GM13976 (cell line): ENCODE measurements at places on chromosomes 1 and 21.
A peak's percentile ranks its signal among the peaks of the same experiment; 100 is the strongest.

- no peak for DNase-seq
These were observed 444.7 kb upstream of the NFIA start for GRCh38 chr1:60637651-60638050.

GRCh38 chr1:12170263-12170671, 3.5 kb downstream of the TNFRSF1B start:
- no peak for DNase-seq

DNA sequence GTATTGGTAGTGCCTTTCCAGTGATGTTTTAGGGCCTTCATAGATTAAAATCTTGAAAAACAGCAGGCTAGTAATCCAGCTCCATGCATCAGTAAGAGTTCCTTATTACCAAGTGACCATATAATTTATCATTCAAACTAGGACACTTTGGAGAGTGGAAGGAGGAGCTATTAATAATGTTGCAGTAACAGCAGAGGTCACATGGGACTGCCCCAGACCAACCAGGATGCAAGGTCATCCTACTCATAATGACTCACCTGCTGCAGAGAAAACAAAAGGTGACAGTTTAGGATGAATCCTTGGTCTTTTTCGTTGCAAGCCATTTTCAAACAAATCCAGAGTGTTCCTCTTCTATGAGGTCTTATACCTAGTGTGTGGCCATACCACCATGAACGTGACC, 187.4 kb downstream of the NUF2 start:
- no peak for DNase-seq

DNA sequence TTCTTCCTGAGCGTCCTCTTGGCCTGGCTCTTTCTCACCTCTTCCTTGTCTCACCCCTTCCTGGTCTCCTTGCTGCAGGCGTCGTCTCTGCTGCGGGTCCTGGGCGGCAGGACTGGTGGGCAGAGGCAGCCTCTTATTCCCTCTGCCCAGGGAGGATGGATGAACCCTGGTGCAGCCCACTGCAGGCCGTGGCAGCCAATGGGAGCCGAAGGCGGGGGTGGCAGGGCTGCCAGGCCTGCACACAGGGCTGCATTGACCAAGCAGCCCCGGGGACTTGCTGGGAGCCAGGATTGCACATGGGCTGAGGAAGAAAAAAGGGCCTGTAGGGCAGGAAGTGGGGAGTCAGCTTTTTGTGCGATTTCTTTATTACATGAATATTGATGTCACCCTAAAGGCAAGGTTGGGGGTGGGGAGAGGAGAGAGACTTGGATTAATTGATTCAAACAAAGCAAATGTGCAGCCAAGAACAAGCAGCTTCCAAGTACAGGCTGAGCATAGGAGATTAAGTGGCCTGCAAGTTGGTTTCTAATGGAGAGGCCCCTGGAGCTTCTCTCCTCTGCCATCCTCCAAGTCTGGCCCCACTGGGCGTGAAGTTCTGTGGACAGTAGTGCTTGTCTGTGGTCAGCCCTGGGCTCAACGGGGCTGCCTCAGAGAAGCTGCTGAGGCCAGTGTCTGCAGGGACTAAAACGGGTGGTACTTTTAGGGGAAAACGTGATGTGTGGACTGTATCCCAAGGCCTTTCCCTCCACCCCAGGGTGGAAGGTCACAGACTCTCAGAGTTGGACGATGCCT, at the start of gene S100B:
TSS of gene S100B (minus strand) at position 108 of the 792 bp plus-strand sequence. CDS start 2,667 bp downstream, outside the sequence.
- DNase-seq: peak; percentile 15

DNA sequence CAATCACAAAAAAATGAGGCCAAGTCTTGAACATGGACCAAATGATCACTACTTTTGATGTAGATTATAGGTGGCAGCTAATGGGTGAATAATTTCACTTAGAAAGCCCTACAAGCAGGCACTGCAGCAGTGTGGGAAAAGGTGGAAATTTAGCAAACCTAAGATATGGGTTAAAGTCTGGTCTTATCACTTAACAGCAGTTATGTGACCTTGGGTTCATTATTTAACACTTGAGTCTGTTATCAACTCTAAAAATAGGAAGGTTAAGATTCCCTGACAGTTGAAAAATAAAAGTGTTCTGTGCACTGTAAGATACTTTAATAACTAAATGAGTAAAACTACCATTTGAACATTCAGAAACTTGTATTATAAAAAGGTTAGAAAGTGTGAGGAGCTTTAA, 47.5 kb downstream of the SSX2IP start:
- DNase-seq: no peak

- no peak for DNase-seq
These were observed 29.7 kb downstream of the PBX1 start for GRCh38 chr1:164588516-164589341.
